H1 (cell line): ENCODE measurements at places on chromosomes 3 and 15. TPM values are rescaled to one million over a fixed set of nuclear protein-coding genes. Genes with fewer than 3 reads are reported as not detected.

- DNase-seq: no peak
Measured at GRCh38 chr3:29004885-29005599, 275.8 kb upstream of the RBMS3 start.

Gene FEZF2
- total RNA-seq: not detected in 2 replicates

DNA sequence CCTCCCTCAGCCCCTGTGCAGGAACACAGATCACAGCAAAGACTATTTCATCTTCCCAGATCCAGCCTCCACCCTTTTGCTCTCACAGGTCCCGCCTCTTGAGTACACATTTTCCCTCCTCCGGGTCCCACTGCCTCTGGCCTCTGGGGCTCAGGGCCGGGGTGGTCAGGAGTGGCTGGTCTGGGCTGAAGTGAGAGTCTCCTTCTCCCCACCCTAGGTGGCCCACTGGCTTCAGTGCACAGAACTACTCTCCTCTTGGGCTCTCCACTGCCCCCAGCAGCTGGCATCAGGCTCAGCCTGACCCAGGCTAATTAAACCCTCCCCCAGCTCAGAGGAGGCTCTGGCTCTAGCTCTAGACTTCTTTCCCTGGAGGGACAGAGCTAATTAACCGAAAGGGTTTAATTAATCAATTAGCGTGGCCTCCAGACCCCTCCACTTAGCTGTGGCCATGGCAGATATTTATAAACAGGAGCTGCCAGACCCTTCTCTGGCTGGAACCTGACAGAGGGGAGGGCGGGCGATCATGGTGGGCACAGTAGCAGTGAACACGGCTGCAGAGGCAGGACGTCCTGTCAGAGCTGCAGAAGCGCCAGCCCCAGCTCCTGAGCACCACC lies 15.1 kb downstream of the DUSP7 start:
- DNase-seq: no peak

Gene PLCH1
- 17.2 and 17.4 TPM in 2 replicates for total RNA-seq

DNA sequence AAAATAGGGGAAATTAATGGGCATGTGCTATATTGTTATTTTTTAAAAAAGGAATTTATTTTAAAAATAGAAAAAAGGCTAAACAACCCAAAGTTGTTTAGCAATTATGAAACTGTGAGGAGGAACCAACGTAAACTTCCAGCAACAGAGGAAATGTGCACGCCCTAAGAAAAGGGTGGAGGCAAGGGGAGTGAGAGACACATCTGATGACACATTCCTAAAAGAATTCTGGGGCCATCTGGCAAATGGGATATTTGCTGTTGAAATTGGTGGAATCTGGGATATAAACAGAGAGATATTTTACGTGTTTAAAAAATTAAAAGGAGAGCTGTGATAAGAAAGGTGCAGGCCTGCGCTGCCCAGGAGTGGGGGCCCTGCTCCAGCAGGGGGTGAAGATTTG lies 50.8 kb upstream of the MUC13 start:
- DNase-seq: no peak

DNA sequence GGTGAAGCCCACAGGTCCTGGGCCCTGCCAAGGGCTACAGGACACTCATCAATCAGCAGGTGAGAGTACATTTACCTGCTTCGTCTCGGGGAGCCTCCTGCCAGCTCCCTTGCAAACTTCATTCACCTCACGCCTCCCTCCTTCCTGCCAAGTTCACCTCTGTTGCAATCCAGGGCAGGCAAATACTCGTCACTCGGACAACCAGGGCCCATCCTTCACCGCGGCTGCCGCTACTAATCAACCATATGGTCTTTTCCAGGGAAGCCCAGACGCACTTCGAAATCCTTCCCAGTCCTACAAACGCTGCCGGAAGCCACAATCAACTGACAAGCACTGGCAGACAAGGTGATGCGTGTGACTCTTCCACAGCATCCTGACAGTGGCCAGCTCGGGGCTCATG lies 200.7 kb upstream of the NSMCE3 start:
- no peak for DNase-seq

DNA sequence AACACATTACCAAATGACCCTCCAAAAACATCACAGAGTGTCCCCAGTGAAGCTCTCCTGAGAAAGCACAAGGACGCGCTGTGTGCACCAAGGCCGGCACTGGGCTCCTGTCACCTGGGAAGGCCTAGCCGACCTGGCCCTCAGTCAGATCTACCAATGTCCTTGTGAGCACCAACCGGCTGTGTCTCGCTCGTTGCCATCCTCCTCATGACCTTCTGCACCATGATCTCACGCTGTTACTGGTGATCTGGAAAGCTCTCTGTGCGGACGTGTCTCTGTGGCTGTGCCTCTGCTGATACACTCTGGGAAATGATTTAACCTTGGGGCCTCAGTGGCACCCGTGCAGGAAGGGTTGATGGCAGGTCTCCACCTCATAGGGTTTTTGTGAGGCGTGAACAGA lies 24.2 kb downstream of the ZXDC start:
- DNase-seq: no peak

GRCh38 chr3:159922861-159923312 lies 65.7 kb upstream of the IL12A start:
- DNase-seq: no peak

Gene ZIC4
- total RNA-seq: 0.13 TPM in 1 of 2 replicates, not detected in the other

Gene LIPC
- total RNA-seq: not detected in 2 replicates

DNA sequence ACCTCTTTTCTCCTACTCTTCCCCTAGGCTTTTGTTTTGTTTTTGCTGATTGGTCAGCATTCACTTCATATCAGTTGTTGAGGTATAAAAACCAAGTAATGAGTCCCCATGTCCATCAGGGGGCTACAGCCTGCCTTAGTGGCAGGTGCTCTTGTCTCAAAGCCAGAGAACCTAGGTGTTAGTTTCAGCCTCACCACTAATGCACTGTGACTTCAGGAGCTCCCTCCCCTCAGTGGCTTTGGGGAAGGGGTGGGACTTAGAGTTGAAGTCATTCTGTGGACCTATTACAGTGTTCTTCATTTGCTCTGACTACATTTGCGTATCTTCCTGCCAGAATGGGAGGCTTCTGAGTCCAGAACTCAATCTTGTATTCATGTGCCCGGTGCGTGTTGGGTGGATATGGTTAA lies 41.6 kb downstream of the NR2C2 start:
- no peak for DNase-seq

- no peak for DNase-seq
Measured at GRCh38 chr15:63060699-63061098, 18.2 kb downstream of the TPM1 start.

Gene NR2E3
- total RNA-seq: 0.40 and 0.56 TPM in 2 replicates

Gene SACM1L
- 59.7 and 61.0 TPM in 2 replicates for total RNA-seq

GRCh38 chr3:193168931-193169330 lies 72.1 kb upstream of the PLAAT1 start:
- no peak for DNase-seq

DNA sequence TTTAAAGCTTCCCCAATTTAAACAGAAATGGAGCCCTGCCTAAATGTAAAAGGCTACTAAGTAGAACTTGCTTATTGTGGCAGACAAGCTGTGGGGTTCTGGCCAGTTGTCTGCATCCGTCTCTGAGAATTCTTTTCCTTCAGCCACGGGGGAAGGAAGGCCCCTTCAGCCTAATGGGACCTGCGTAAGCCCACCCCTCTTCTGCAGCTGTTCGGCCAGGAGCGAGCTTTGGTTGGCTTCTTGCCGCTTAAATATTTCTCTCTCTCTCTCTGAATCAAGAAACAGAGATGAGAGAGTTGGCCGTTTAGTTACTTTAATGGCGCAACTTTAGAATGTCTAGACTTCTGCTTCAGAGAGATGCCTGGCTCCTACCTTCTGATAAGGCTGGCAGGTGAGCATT lies 151.7 kb upstream of the PROK2 start:
- no peak for DNase-seq

- no peak for DNase-seq
Measured at GRCh38 chr3:72295962-72296450, 511.1 kb upstream of the PROK2 start.

DNA sequence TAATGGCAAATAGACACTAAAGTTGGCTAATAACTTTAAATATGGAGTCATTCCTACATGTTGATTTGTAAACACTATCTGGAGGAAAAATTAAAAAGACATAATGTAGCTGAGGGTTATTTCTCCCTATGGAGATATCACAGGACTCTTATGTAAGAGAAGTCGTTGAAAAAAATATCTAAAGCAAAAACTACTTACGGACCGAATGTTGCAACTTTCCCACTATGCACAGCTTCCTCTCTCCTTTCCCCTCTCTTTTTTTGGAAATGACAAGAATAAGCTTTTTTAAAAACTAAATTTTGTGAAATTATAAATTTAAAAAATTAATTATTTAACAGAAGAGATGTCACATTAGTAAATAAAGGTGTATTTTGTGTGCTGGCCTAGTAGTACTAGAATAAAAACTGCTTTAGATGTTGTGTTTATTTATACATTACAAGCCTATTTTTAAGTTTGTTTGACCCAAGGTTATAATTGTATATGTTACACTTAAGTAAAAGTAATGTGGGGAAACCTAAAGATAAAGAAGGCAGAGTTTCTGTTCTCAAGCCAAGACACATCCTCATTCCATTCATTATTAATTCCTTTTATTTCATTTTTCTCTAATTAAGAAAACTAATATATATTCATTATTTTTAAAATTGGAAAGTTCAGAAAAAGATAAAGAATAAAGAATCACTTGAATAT lies 20.7 kb upstream of the PPARG start:
- DNase-seq: no peak

Gene ASB14
- total RNA-seq: not detected in 2 replicates

Gene EXD1
- total RNA-seq: 0.54 TPM in 1 of 2 replicates, not detected in the other

- no peak for DNase-seq
Measured at GRCh38 chr3:72301779-72302178, 516.8 kb upstream of the PROK2 start.

Gene SHISA5
- 191 and 196 TPM in 2 replicates for total RNA-seq

DNA sequence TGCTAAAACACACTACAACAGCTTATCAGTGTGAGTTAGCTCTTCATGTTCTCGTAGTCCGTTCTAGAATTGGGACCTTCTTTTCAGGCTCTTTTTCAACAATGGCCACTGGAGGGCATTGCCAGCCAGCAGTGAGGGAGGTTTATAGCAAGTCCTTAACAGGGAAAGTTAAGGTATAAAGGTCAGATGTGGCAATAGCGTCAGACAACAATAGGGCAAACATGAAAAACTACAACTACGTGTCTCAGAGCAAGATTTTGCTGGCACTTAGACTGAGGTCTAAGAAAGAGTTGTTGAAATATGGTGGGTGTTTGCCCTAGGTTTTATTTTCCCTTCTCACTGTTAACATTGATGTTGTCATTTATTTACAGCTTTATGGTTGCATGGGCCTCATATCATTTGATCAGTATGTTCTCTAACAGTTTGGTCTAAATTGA lies 161.4 kb downstream of the GMNC start:
- DNase-seq: peak; percentile 21

Gene ECT2
- 76.2 and 88.7 TPM in 2 replicates for total RNA-seq

GRCh38 chr3:175417426-175417825 lies 558.3 kb downstream of the NAALADL2 start:
- no peak for DNase-seq

DNA sequence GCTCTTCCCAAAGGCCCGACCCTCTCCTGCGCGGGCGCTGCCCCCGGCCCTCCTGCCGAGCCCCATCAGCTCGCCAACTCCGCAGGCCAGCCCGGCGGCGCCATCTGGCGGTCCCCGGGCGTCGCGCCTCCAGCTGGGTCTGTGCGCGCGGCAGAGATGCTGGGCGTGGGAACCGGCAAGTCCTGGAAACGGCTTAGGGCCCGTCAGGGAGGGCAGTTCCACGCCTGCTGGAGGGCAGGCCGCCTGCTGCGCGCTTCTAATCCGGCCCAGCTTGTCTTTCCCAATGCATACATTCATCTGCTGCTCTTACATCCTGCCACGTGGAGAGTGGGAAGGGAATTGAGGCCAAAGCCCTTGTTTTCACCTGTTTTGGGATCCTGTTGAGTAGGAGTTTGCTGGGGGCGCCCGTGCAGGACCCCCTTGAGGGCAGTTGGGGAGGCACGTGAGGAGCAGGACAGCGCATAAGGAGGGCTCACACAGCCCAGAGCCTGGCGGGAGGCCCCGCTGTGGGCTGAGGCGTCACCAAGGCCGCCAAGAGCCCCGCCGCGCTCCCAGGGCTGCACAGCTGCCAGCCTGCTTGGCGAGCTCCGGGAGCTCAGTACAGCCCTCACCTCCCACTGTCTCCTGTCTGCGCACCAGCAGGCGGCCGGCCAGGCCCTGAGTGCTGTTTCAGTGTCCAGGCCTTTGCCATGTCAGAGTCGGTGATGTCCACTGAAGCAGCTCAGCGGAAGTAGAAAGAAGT lies 165.6 kb downstream of the NSMCE3 start:
- DNase-seq: peak; percentile 92

DNA sequence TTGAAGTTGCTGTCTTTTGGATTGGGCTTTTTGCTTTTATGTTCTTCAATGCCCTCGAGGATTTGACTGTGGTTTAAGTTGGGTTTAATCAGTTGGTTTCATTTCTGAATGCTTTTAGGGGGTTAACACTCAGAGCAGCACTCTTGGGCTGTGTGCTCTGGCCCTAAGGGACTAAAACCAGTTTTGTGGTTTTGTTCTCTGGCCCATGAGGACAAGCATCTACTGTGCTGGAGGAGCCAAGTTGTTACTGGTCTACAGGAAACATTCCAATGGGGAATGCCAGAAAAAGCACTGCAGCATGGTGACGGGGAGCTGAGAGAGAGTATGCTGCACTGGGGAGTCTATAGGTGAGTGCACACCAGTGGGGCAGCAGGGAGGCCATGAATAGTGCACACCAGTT lies 596.9 kb downstream of the ZBBX start:
- DNase-seq: no peak

DNA sequence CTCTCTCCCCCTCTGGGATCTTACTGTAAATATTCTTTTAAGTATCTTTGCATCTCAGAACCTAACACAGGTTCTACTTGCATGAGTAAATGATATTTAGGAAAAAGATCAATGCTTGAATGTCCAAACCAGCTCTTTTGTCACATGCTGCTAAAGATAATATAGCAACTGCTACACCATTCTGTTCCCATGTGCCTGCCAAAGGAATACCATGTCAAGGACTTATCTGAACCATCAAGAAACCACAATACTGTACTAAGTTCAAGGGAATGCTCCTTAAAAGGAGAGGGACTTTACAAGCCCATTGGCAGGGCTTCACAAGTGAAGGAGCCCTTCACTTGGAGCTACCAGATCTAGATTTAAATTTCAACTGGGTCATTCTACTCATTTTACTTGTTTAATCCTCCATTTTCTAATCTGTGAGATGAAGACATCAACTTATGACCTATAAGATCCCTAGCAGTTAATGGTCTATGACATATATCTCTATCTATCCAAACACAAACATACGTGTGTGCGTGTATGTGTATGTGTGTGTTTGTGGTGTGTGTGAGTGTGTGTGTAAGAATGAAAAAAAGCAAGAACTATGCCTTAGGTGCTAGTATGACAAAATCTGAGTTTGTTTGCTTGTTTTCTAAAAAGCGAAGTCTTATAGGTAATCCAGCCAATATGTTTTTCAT lies 13.0 kb upstream of the SEC62 start:
- DNase-seq: no peak

GRCh38 chr3:153614563-153614962 lies 452.5 kb downstream of the RAP2B start:
- DNase-seq: no peak

GRCh38 chr3:124206225-124207055 lies 214.5 kb upstream of the ROPN1 start:
- no peak for DNase-seq

- DNase-seq: no peak
Measured at GRCh38 chr15:100248236-100248635, 93.5 kb downstream of the ADAMTS17 start.
